ENCODE measurements at places on chromosomes 4 and X. TPM values are rescaled to one million over a fixed set of nuclear protein-coding genes. Genes with fewer than 3 reads are reported as not detected.

The EDA gene
- total RNA-seq, result 4.6 TPM

The PROM1 gene
- 28.9 TPM for total RNA-seq

The RAI2 gene
- total RNA-seq, result 32.2 TPM

The SORCS2 gene
- total RNA-seq, result 8.4 TPM

The UGDH gene
- 83.3 TPM for total RNA-seq

The WDR45 gene
- total RNA-seq, result 66.1 TPM

The PFKFB1 gene
- 0.30 TPM for total RNA-seq

The ETNPPL gene
- not detected for total RNA-seq

The TRIM61 gene
- 0.94 TPM for total RNA-seq

The AFP gene
- total RNA-seq, result not detected

The SERPINA7 gene
- not detected for total RNA-seq
